ENCODE measurements at places on chromosomes 6 and 20.

DNA sequence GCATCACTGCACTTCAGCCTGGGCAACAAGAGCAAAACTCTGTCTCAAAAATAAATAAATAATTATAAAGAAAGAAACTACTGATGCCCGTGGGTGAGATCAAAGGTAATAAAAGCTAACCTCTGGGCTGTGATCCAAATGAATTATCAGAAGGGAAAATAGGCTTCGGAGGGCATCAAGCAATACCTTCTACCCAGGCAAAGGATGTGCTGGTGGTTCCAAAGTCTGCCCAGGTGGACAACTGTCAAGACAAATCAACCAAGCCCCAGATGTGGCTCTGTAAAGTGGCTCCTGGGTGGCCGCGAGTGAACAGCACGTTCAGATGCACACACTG, 95.6 kb downstream of the SCML4 start:
- no peak for DNase-seq

DNA sequence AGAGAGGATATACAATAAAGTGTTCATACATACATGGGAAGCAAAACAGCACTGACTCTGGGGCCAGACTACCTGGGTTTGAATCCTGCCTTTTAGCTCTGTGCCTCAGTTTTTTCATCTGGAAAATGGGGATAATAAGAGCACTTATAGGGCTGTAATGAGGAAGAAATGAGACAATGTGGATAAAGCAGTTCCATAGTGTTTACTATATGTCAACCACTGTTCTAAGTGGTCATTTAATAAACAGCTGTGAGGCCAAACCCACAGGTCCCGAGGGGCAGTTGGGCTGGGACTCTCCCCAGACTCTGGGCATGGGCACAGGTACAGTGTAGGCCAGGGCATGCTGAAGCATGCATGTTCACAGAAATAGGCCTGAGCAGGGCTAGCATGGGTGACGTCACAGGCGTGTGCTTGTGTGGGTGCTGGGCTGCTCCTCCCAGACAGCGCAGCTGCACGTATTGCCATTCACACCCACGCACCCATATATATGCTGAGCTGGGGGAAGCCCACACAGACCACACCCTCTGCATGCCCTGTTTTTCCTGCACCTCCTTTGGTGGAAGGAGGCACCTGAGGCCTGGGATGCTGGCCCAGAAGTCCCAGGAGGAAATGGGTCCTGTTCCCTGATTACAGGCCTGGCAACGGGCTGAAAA, 3.5 kb upstream of the PLCG1 start:
- DNase-seq = peak; percentile 98

DNA sequence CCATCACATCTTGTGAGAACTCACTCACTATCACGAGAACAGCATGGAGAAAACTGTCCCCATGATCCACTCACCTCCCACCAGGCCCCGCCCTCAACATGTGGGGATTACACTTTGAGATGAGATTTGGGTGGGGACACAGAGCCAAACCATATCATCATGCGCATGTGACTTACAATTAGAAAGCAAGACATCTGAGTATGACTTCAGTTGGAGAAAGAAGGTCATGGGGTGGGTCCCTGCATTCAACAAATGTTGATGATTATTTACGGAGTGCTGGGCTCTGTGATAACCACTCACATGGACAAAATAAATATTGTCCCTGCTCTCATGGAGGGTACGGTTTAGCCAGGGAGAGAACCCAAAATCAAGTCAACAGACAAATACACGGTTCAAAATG, 37.9 kb downstream of the VSTM2L start:
- no peak for DNase-seq

DNA sequence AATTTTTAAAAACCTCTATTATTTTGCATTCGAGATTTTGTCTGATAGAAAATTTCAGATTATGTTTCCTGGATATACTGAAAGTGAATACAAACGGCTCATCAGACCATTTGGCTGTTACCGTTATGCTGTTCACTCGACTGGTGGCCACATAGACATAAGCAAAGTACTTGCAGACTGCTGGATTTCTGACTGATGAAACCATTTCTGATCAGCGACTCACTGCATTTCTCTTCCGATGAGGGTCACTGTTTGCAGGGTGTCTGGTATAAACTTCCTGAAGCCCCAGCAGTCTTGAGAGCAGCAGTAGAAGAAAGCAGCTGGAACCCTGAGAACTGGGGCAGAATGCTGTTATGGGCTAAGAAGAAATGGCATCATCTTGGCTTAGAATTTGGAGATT, 17.7 kb downstream of the SNX9 start:
- DNase-seq = peak; percentile 68

DNA sequence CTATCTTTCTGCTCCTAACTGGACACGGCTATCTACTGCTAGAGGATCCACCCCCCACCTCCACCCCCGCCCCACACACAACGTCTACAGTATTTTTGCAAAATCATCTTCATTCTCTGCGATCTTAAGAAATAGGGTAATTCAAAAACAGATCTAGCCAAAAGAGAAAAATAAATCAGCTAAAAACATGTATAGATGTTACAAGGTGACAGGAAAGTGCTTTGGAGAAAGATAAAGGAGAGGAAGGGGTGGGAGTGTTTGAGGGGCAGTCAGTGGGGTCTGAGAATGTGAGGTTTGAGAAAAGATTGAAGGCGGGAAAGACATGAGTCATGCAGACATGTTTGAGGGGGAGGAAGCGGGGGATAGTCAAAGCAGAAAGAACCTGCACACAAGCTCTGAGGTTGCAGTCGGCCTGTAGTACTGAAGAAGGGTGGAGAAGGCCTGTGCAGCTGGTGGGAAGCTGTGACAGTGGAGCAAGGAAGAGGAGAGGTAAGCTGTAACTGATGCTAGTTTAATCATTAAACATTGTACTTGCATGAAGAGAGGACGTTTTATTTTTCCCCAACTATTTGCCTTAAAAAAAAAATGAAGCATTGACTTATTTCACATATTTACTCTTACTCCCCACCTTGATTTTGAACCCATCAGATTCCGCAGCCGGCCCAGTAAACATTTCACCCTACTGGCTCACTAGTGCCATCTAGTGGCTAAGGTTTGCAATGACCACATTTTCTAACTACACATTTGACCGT, 332.6 kb downstream of the ADGRB3 start:
- peak; percentile 17 for DNase-seq

DNA sequence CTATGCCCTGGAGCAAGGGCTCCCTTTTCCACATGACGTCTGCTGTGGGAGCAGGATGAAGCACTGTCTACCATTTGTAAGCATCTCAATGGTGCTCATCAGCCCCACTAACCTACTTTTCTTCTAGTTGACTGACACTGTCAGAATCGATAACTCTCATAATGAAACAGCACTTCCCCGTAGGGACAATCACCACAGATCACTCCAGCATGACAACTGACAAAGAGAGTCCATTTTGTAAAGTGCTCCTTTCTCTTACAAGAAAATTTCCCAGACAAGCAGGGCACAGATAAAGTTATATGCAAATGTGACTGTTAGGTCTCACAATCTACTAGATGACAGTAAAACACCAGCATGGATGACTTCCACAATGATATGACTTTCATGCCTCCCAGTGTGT, 46.4 kb downstream of the HEBP2 start:
- no peak for DNase-seq

DNA sequence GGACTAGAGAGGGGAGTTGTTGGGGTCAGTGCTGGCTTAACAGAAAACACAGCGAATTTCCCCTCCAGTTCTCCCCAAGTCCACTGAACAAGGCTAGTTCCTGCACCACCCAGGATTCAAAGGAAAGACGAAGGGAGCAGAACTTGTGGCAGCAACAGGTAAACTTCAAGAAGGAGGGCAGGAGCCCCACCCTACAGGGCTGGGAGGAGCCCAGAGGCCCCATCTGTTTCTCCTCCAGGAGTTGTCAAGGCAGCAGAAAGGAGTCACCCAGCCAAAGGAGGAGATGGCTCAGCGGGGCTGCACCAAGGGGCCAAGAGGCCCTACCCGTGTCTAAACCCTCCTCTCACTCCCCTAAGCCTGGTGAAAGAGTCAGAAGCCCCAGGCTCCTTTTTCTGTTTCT, 1.7 kb downstream of the SAPCD1 start:
- no peak for DNase-seq

DNA sequence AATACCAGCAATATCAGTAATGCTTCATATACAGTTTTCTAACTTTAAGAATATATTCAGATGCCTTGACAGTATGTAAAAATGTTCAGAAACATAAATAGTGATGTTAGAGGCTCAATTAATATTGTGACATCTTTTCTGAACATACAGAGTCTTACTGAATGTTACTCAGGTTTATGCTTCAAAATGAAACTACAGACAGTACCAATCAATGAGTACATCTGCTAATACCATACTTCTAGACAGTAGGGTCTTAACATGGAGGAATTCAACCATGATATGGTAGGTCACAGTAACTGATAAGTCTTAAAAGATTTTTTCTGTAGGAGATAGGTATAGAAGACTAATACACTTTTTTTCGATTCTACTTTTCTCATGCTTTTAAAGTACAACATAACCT, 8.3 kb downstream of the GCLC start:
- DNase-seq = no peak

GRCh38 chr20:33857722-33858563, 46.8 kb downstream of the CHMP4B start:
- DNase-seq = no peak

GRCh38 chr6:151400473-151400872, 9.1 kb upstream of the ZBTB2 start:
- peak; percentile 10 for DNase-seq

- no peak for DNase-seq
These were observed 14.7 kb upstream of the TRIM26 start for GRCh38 chr6:30227763-30228487.

DNA sequence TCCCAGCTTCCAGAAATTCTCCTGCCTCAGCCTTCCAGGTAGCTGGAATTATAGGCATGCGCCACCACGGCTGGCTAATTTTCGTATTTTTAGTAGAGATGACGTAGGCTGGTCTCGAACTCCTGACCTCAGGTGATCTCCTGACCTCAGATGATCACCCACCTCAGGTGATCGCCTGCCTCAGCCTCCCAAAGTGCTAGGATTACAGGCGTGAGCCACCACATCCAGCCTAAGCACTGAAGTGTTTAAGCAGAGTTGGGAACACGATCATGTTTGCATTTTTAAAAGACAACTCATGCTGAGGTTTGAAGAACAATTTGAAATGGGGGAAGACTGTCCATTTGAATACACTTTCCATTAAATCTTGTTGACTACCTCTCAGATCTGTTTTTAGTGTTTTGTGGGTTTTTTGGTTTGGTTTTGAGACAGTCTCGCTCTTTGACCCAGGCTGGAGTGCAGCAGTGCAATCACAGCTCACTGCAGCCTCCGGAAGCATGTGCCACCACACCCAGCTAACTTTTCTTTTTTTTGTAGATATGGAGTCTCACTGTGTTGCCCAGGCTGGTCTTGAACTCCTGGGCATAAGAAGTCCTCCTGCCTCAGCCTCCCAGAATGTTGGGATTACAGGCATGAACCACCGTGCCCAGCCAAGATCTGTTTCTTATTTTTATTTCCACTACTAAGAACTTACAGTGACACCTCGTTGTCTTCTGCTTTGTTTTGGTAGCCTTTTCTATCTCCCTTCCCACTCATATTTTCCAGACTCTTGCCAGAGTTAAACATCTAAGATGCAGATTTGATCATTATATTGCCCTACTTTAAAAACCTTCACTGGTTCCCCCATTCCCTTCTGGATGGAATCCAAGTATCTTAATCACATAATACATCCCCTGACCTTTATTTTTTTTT, 5.5 kb downstream of the CASP8AP2 start:
- DNase-seq = no peak

DNA sequence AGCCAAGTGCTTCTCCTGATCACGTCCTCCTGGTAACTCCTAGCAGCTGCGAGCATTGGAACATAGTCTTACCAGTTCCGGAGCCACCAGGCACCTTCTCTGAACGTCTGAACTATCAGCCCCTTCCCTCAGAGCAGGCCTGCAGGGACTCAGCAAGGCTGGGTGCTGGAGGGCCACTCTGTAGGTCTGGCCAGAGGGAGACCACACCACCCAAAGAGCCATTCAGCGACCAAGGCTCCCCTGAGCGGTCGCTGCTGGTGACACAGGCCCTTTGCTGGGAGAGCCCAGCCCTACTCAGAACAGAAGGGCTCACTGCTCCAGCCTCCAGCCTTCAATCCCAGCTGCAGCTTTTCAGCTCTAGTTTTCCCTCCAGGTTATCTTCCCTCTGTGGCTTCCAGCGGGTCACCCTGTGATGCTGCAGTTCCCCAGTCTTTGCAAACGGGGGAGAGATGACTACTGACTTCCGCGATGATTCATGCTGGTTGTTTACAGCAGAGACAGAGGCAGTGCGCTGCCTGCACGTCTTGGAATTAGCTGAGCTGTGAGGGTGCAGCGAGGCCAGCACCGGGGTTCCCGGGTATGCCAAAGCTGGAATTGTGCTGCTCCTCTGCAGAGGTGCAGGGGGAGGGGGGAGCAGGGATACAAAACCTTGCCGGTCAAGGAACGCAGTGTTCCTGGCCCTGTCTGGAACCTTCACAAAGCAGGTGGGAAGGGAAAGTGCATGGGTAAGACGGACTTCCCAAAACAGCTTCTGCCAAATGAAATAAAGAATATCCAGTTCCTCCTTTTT, 161.4 kb downstream of the LY86 start:
- DNase-seq = peak; percentile 43

DNA sequence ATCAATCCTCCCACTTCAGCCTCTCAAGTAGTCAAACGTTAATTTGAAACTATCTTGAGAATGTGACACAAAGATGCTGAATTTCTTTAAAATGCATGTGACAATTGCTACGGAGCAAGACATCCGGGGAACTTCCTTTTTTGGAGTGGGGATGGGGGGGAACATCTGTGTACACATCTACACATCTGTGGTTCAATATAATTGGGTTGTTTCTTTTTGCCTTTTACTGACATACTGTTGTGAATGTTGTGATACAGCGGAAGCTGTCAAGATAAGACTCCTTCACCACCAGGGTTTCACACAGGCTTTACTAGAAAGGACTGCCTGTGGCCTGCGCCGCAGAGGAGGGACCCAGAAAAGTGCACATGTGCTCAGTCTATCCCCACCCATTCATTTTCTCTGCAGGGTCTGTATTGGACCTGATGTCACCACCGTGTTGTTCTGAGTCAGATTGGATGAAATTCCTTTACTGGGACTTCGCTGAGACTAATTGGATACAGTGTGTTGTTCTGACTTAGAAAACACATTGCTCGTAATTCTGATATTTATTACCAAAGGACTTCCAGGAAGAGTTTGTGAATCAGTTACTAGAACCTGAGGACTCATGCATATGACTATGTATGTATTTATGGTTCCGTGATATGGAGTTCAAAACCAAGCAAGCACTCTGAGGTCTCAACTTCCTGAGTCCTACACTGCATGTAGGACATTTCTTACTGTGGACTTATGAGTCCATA, 98.7 kb upstream of the SGK1 start:
- DNase-seq = no peak

GRCh38 chr20:35108921-35109320, 16.3 kb upstream of the TRPC4AP start:
- peak; percentile 87 for DNase-seq

Data from mammary epithelial cell (primary cell).